Stimulated activated CD4-positive, alpha-beta T cell treated with anti-CD3 and anti-CD28 coated beads, Interleukin-12 subunit alpha, Interleukin-12 subunit beta, amount 100 ng/mL, for 48 hours (primary cell): ENCODE measurements at places on chromosomes 2 and 18.

GRCh38 chr2:117936871-117937428, 76.9 kb downstream of the CCDC93 start:
- no peak for DNase-seq

GRCh38 chr2:189522435-189523151, 58.0 kb downstream of the SLC40A1 start:
- no peak for DNase-seq

DNA sequence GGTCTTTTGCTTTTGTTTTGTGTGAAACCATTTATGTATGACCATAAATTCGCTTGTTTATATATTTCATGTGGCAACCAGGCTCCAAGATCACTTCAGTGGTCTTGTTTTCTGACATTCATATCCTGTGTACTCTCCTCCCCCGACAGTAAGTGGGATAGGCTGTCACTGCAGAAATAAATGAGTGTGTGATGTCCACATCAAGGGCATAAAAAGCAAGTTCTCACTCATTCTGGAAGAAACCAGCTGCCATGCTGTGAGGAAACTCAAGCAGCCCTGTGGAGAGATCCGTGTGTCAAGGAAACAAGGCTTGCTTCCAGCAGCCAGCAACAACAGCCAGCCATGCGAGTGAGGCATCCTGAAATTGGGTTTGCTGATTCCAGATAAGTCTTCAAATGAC, 39.2 kb upstream of the GNAL start:
- DNase-seq: no peak

GRCh38 chr2:36678856-36679255, 17.7 kb upstream of the VIT start:
- no peak for DNase-seq

DNA sequence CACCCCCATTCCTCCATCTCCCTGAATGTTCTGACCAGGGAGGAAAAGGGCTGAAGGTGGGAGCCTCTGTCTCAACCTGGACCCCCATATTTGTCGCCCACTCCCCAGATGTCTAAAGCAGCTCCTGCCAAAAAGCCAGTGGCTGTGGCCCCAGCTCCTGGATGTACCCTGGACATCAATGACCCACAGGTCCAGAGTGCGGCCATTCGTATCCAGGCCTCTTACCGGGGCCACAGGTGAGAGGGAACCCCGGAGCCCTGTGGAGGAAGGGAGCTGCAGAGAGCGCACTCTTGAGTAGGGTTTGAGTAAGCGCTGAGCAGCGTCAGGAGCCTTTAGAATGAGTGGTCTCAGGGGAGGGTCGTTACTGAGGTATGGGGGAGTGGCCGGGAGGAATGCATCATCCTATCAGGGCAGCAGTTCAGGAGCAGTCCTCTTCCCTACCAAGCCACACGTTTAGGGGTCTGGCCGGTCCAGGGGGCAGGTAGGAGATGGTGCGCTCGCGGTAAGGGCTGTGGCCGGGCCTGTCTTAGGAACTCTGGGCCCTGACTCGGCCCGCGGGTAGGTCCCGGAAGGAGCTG, 2.4 kb upstream of the GMPPA start:
- no peak for DNase-seq

DNA sequence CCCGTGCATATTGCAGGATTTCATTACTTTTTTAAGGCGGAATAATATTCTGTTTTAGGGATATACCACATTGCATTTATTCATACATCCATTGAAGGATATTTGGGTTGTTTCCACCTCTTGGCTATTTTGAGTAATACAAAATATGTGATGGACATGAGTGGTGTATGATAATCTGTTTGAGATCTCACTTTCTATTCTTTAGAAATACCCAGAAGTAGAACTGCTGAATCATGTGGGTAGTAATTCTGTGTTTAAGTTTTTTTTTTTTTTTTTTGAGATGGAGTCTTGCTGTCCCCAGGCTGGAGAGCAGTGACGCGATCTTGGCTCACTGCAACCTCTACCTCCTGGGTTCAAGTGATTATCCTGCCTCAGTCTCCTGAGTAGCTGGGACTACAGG, 201.4 kb downstream of the NYAP2 start:
- DNase-seq: no peak

DNA sequence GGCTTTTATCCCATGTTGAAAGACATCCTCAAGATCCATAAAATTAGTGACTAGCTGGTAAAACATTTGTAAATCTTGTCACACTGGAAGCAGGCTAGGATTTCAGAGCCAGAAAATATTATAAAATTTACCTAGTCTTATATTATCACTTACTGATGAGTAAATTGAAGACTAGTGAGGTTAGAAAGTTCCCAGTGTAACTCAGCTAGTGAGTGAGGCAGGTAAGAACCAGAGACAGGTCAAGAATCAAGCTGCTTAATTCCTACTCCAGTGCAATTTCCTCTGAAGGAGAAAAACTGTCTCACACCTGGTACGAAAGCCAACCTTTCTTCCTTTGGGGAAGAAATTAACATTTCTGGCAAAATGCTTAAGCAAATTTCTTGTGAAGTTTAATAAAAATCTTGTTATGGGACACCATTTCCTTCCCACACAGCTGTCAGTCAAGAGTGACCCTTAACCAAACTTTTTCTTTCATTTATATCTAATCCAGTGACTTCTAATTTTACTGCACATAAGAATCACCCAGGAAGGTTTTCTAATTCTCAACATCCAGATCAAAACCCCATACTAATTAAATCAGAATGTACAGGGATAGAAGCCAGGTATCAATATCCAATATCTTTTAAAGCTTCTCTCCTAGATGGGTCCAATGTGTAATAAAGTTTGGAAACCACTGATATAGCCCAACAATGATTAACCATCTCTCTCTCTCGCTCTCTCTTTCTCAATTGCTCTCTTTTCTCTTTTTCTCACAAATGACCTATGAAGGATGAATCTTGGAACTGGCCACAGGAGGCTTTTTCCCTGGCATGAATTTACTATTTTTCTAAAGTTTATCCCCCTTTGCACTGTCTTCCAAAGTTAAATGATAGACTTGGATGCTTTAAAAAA, 264.3 kb upstream of the SLC39A10 start:
- DNase-seq: no peak

DNA sequence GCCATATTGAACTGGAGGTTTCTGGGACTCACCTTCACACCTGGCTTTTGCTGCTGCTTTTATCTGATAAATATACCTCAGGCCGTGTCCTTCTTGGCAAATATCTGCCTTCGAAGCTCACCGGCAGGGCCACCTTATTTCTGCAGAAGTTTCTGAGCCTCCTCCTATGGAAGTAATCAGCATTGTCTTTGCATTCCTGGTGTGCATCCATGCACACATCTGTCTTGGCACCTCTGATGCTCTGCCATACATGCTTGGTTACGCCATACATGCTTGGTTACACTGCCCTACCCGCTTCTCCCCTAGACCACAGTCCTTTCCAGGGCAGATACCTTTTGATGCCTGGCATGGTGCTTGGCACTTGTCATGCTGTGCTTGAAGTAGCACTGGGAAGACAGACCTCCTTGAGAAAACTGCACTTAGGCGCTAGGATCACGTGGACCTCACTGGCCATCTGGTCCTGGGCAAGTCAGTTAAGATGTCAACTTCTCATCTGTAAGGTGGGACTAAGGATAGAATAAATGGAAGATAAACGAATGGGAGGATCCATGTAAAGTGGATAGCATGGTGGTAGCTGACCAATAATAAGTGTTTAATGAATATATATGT, 66.8 kb downstream of the ZNF236 start:
- no peak for DNase-seq

- DNase-seq: no peak
These were observed 57.9 kb downstream of the TLK1 start for GRCh38 chr2:171102802-171103201.
